ENCODE measurements at places on chromosomes 12 and 14. TPM values are rescaled to one million over a fixed set of nuclear protein-coding genes. Genes with fewer than 3 reads are reported as not detected.

DNA sequence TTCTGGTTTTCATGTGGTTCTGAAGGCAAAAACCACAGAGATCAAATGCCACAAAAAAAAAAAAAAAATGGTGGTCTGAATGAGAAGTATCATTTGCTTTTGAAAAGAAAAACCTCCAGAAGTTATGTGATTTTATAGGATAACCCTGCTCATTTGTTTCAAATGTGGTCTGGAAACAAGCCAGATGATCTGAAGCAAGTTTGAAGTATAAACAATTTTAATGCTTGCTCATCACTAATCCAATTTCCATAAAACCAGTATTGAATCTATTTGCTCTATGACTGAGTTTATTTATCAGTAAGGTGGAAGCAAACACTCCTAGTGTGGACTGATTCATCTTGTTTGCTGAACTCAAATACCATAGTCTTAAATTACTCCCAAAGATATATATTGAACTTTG, 407.3 kb upstream of the FLRT2 start:
- DNase-seq, result no peak

Gene AMDHD1
- total RNA-seq, result 0.35 TPM

Gene ALKBH2
- 6.6 TPM for total RNA-seq

Gene MGST1
- 23.4 TPM for total RNA-seq

Gene KRT6C
- not detected for total RNA-seq

- DNase-seq, result no peak
Measured at GRCh38 chr14:94844593-94845152, 74.8 kb upstream of the GSC start.

DNA sequence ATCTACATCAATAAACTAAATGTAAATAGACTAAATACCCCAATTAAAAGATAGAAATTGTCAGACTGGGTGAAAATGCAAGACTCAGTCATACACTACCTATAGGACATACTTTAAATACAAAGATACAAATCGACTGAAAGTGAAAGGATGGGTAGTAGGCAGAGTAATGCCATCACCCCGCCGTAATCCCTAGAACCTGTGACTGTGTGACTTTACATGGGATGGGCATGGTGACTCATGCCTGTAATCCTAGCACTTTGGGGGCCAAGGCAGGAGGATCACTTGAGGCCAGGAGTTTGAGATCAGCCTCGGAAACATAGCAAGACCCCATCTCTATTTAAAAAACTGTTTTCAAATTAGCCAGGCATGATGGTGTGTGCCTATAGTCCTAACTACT, 2.6 kb upstream of the EVL start:
- no peak for DNase-seq

Data from left ventricle myocardium superior (tissue), 1 donor.